ENCODE measurements at places on chromosomes 1 and 21.

DNA sequence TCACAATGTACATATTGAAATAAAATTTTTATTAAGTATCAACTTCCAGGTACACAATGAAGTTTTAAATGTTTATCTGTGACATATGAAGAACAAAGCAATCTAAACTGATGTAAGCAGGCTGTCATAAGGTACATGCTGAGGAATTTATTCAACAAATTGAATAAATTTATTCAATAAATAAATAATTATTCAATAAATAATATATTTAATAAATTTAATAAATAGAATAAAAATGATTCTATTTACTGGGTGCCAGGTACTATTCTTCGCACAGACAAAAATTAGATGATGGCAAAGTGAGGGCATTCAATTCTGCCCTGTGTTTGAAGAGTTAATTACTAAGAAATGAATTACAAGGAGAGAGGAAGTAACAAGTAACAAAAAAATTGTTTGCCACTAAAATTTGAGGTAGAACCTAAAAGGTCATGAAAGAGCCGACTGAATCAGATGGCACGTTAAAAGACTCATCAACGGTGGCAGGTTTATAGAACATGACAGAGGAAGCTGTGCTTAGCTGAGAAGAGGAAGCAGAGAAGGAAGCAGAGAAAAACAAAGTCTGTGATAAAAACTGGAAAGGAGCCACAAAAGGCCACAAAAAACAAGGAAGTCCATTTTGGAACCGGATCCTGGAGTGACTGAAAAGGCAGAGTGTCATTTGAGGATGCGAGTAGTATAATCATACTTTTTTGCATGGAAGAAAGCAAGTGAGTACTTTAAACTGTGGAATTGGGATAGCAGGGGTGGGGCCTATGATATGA is 2.2 kb upstream of the USP24 start:
- H3K36me3 ChIP-seq, result no peaks in the 10 kb centered on the region
- DNase-seq, result no peak
- H3K27ac ChIP-seq, result no peak overlapping the region
- peaks cover 11% of the 10 kb centered on the region for H3K4me1 ChIP-seq
- H3K27me3 ChIP-seq, result no peaks in the 10 kb centered on the region

GRCh38 chr21:31298618-31299269 is 45.3 kb downstream of the TIAM1 start:
- peak overlapping the region; percentile 57 for H3K27ac ChIP-seq
- H3K27me3 ChIP-seq, result no peaks in the 10 kb centered on the region

GRCh38 chr1:57122031-57122430 is 156.2 kb upstream of the C8B start:
- no peaks in the 10 kb centered on the region for H3K4me1 ChIP-seq
- H3K27me3 ChIP-seq, result no peaks in the 10 kb centered on the region
- no peak for DNase-seq
- no peak overlapping the region for H3K27ac ChIP-seq
- H3K4me3 ChIP-seq, result no peak overlapping the region

GRCh38 chr21:26900980-26901379 is 55.8 kb upstream of the ADAMTS1 start:
- no peaks in the 10 kb centered on the region for H3K36me3 ChIP-seq
- no peak overlapping the region for H3K4me3 ChIP-seq
- no peaks in the 10 kb centered on the region for H3K27me3 ChIP-seq

- DNase-seq, result no peak
- no peak overlapping the region for H3K4me3 ChIP-seq
- no peaks in the 10 kb centered on the region for H3K27me3 ChIP-seq
- no peak overlapping the region for H3K27ac ChIP-seq
- H3K36me3 ChIP-seq, result no peaks in the 10 kb centered on the region
- no peaks in the 10 kb centered on the region for H3K4me1 ChIP-seq
These were observed 36.8 kb upstream of the DUSP10 start for GRCh38 chr1:221778535-221779142.

DNA sequence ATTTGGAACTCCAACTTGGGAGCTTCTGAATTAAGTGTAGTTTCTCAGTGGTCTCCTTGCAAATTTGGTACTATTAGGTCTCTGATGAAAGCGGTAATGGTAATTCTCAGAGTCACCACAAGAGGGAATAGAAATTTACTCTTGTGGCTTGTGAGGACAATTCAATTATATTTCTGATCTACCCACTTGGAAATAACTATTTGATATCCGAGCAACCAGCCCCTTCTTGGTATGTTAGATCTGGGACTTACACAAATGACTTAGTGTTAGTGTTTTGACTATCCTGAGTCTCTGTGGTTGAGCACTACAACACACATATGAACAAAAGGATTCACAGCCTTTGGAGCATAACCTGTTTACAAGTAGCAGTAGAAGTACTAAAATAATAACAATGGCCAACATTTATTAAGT is 68.1 kb downstream of the RPS6KA1 start:
- no peak for DNase-seq
- H3K36me3 ChIP-seq, result no peaks in the 10 kb centered on the region
- H3K27me3 ChIP-seq, result peaks cover 40% of the 10 kb centered on the region
- H3K4me1 ChIP-seq, result peaks cover 4% of the 10 kb centered on the region
- H3K27ac ChIP-seq, result no peak overlapping the region
- no peak overlapping the region for H3K4me3 ChIP-seq

- no peaks in the 10 kb centered on the region for H3K4me1 ChIP-seq
- H3K36me3 ChIP-seq, result peaks cover 3% of the 10 kb centered on the region
- H3K4me3 ChIP-seq, result no peak overlapping the region
- no peaks in the 10 kb centered on the region for H3K27me3 ChIP-seq
- DNase-seq, result no peak
These were observed 21.5 kb downstream of the LTN1 start for GRCh38 chr21:28971171-28971570.

GRCh38 chr1:53484705-53485477 is 25.7 kb downstream of the DMRTB1 start:
- no peak for DNase-seq
- peaks cover 6% of the 10 kb centered on the region for H3K4me1 ChIP-seq
- H3K27ac ChIP-seq, result no peak overlapping the region
- H3K4me3 ChIP-seq, result no peak overlapping the region
- H3K36me3 ChIP-seq, result no peaks in the 10 kb centered on the region
- no peaks in the 10 kb centered on the region for H3K27me3 ChIP-seq
